ENCODE measurements at places on chromosomes 7 and 10. TPM values are rescaled to one million over a fixed set of nuclear protein-coding genes. Genes with fewer than 3 reads are reported as not detected.

Gene RRP12
- total RNA-seq: 130 TPM

Gene FBXL13
- total RNA-seq: 0.64 TPM

Gene FAM25C
- total RNA-seq: 2.2 TPM

Gene GBX1
- not detected for total RNA-seq

Gene LIPN
- total RNA-seq: not detected

Gene VENTX
- not detected for total RNA-seq

Gene TMEM120A
- total RNA-seq: 14.0 TPM

Measured in A375 (cell line).